ENCODE measurements at places on chromosomes 7 and 10.

GRCh38 chr7:96827701-96828100, 118.1 kb upstream of the SEM1 start:
- no peak for DNase-seq

GRCh38 chr7:104873401-104873800, 140.6 kb upstream of the KMT2E start:
- DNase-seq: no peak

- DNase-seq: no peak
Measured at GRCh38 chr10:34547291-34547690, 267.8 kb downstream of the PARD3 start.

DNA sequence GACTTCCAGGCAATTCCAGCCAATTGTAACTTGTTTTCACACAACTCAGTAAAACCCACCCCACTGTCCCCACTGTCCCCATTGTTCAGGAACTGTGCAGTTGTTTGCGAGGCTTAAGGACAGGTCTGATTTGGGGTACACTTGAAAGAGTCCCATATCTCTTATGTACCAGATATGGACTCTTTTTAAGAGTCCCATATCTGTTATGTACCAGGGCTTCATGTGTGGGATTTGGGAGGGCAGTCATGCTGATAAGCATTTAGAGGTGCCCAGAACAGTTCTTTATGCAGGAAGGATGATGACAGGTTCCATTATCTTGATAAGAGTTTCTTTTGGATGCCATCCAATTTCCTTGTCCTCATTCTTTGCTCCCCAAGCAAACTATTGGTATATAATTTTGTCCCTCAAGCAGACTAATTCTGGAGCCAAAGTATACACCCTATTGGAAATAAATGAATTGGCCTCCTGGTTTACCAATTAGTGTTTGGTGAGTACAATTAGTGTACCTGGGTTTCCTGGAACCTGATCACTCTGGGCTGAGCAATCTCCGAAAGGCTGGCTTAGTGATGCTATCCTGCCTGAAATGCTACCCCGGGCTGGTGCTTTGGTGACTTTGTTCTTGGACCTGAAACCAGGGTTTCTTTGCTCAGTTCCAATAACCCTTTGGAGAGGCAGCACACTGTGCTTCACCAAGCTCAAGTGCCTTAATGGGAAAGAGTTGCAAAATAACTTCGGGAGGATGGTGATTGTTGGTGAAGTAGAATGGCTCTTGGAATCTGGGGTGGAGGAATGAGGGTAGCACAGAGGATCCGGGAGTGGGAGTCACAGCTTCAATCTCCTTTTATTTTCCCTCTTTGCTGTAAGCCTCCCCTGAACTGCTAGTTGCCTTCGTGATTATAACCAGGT, 6.2 kb upstream of the DMBT1 start:
- no peak for DNase-seq

- DNase-seq: no peak
Measured at GRCh38 chr10:115514895-115515294, 421.7 kb downstream of the ATRNL1 start.

DNA sequence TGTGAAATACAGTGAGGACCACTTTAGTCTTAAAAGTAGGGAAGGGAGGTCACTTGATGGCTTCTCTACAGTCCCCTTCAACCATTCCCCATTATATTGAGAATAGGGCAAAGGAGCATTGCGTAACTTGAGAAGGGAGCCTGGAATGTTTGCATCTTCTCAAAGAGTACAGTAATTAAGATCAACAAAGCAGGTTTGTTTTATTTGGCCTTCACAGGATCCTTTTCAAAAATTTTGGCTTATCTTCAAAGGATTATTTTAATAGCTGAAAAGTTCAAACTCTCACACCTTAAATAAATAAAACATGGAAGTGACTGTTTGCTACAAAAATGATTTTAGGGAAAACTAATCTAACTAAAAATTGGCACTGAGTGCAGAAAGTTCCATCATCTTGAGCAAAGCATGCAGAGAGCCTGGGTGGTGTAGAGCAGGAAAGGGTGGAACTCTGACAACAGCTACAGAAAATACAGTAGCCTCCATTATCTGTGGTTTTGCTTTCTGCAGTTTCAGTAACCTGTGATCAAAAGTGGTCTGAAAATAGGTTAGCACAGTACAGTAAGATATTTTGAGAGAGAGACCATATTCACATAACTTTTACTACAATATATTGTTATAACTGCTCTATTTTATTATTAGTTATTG, 214.0 kb downstream of the MDFIC start:
- DNase-seq: no peak

DNA sequence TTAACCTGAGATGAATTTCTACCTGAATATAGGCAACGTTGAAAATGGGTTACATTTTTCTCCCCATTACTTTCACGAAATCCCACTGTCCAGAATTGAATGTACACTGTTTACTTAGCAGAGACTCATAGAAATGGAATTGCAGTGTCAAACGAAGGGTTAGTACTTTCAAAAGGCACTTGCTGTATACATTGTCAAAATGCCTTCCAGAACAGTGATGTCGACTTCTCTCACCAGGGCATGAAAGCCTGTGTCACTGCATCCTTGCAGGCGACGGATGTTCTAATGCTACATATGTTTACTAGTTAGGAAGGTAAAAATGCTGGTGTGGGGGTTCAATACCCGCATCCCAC, 41.2 kb downstream of the TACC2 start:
- no peak for DNase-seq

DNA sequence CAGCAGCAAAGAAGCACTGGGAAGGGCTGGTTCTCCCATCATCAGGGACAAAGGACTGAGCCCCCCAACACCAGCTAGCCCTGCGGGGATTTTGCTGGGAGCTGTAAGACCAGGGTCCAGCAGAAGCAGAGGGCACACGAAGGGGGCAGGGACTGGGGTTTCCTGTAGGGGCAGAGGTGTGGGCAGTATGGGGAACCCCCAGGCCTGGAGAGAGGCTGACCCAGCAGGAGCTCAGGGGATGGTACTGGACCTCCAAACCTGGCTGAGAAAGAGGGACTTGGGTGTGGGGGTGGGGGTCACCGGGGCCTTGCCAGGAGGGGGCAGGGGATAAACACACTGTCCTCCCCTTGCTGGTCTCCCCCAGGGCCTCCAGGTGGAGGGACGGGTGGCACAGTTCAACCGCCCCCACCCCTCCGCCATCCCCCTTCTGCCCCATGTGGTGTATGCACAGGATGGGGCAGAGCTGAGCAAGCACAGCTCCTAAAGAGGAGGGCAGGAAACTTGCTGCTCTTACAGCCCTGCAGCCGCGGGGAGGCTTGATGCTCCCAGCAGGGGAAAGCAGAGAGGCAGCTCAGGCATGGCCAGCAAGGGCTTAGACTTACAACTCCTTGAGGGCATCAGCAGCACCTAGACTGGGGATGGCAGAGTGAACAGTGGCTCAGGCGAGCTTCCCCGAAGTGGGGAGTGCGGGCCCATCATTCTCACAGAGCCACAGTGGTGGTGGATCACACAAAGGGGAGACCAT, 12.4 kb upstream of the RET start:
- no peak for DNase-seq

- DNase-seq: no peak
Measured at GRCh38 chr7:117123311-117123926, 170.1 kb downstream of the ST7 start.

Measured in NCI-H526 (cell line).